ENCODE measurements at places on chromosomes 13 and 19.

- DNase-seq = no peak
These were observed 270.0 kb downstream of the SLITRK6 start for GRCh38 chr13:85529218-85529594.

- no peak for DNase-seq
These were observed 3.3 kb downstream of the TNFAIP8L1 start for GRCh38 chr19:4642625-4643024.

DNA sequence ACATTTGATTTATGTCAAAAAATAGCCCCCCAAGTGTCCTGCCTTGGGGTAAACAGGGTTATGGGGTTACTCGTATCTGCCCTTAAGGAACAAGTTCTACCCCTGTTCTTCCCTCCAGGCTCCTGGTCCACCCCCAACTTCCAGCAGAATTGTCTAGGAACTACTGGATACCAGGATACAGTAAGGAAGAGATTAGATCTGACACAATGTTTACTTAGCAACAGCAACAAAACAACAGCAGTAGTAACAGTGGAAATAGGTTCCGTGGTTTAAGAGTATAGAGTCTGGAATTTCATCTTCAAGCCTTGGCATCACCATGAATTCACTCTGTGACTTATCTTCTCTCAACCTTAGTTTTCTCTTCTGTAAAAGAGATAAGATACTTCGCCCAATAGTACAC lies 1.7 kb upstream of the FAM98C start:
- DNase-seq = no peak

DNA sequence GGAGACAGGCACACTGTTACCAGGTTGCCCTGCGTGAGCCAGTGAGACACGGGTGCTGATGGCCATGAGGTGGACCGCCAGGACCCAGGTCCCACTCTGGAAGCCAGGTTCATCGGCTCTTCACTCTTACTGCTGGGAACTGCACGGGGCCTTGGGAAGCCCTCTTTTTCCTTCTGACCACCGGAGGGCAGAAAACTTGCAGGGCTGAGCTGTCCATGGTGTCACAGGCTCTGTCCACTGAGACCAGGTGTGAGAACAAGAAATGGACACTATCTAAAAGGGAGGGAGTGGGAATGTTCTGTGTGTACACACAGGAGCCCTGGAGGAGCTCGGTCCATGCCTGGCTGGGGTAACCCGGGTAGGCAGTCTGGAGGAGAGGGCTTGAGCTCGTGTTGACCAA lies 93.4 kb downstream of the UQCRFS1 start:
- DNase-seq = no peak

- no peak for DNase-seq
These were observed 105.9 kb downstream of the AKAP11 start for GRCh38 chr13:42377640-42378382.

DNA sequence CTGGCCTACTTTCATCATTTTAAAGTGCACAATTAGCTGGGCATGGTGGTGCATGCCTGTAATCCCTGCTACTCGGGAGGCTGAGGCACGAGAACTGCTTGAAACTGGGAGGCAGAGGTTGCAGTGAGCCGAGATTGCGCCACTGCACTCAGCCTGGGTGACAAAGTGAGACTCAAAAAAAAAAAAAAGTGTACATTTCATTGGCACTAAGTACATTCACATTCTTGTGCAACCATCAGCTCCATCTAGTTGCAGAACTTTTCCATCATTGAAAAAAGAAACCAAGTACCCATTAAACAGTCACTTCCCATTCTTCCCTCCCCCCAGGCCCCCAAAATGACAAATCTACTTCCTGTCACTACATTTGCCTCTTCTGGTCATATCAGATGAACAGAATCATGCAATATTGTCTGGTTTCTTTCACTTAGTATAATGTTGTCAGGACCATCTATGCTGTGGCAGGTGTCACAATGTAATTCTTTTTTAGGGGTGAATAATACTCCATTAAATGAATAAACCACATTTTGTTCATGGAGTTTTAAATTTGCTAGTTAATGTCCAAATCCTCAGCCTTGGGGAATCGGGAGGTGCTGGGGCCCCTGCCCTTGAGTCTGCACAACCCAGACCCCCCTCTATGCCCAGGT lies 7.4 kb upstream of the SIGLEC11 start:
- DNase-seq = no peak

DNA sequence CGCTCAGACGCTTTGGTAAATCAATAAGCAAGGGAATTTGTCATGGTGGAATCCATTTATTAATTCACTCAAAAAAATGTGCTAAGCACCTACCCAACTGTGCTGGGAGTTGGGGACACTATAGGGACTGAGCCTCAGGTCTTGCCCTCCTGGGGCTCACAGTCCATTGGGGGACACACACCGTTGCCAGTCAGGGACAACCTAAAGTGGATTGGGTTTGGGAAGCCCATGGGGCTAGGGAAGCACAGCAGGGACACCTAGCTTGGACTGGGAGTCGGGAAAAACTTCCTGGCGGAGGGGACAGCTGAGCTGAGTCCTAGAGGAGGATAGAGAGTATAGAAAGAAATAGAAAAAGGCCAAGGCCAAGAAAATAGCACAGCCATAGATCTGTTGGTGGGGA lies 8.5 kb downstream of the FOSB start:
- no peak for DNase-seq

DNA sequence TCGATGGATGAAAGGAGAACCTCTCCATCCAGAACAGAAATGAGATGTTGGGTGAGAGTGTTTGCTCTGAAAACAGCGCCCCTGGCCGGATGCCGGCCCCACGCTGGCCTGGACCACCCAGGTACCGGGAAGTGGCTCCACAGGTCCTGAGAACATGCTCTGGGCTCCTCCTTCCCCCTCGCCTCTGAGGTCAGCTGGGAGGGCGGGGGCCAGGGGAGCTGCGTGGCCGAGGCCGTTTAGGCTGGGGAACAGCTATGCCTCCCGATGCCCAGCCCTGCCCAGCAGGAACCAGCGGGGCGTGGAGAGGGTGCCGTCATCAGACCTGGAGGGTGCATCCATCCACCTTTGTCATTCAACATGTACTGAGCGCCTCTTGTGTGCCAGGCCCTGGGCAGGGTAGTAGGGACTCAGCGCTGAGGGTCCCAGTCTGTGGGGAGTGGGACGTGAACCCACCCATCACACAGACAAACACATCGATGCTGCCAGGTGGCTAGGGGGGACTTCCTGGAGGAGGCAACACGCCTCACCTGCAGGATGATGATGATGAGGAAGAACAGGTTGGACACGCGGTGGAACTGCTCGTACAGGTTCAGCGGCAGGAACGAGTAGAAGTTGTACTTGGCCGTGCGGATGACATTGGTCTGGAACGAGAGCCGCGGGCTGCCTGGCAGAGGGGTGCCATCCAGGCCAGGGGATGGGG lies 4.2 kb downstream of the ATP8B3 start:
- DNase-seq = no peak

- no peak for DNase-seq
These were observed 1.6 kb downstream of the MIDN start for GRCh38 chr19:1249990-1250436.

DNA sequence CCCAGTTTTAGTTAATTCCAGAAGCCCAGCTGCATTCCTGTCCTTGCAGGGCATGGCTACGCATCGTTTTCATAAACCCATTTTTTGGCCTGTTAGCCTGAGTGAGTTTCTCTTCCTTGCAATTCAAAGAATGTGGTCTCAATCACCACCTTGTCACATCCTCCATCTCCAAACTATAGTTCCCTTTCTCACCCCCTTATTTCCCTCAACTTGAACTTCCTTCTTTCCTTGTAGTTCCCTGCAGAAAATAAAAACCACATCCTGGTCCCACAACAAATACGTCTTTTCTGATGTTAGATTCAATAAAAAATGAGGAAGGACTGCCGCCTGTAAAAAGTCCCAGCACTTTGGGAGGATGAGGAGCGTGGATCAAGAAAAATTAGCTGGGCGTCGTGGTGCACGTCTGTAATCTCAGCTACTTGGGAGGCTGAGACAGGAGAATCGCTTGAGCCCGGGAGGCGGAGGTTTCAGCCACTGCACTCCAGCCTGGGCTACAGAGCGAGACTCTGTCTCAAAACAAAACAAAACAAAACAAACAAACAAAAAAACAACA lies 13.2 kb downstream of the ADGRE3 start:
- DNase-seq = no peak

DNA sequence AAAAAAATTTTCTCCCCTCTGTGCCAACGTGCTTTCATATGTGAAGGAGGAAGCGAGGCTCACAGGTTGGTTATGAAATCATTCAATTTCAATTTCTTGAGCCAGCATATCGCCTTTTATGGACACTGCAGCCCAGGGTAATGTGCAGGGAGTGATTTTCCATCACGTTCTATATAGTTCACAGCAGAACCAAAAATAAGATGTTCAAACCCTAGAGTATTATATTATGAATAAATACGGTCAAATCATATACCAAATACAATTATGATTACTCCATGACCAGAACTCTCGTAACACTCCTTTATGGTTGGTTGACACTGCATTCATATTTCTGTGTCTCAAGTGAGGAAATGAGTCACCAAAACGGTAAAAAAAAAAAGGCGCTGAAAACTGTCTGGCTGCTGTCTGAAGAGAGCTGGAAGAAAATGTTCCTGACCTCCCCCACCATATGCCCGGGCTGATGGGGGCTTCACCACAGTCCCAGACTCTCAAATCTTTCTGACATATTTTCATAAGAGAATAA lies 75.8 kb upstream of the UBAC2 start:
- DNase-seq = no peak

DNA sequence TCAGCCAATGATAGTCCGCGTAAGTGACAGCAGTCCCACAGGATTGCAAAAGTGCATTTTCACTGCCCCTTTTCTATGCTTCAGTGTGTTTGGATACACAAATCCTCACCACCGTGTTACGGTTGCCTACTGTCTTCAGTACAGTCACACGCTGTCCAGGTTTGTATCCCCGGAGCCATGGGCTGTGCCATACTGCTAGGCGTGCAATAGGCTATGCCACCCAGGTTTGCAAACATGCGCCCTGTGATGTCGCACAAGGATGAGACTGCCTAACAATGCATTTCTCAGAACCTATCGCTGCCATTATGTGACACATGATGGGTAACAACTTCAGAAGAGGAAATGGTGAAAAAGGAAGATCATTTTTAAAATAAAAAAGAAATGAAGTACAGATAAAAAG lies 16.8 kb upstream of the ADPRHL1 start:
- no peak for DNase-seq

DNA sequence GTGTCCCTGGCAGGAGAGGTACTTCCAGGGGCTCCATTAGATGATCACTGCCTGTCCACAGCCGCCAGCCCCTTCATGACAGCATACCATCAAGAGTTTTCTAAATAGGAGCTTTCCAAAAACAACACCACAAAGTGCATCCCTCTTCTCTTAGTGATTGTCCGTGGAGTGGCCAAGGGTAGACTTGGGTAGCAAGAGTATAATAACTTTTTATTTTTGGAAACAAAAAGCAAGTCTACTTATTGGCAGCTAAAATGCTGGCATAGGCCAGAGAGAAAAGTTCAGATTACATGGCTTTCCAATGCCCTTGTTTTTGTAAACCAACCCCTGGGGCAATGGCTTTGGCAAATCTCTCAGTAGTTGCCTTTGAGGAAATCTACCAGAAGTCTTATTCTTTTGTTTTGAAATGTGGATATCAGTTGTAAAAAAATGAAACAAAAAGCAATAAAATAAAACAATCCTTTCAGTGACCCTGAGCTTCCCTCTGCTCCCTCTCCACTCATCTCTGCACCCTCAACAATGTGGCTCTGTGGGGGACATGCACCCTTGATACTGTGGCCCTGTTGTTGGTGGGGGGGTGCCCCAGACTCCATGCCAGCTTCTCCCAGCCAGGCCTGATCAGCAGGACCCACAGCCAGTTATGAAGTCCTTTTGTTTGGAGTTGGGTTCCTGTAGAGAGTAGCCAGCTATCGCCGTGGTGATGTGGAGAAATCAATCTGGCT lies 294.1 kb downstream of the DLEU7 start:
- DNase-seq = no peak

GRCh38 chr13:32432856-32433255 lies 4.9 kb upstream of the N4BP2L1 start:
- DNase-seq = no peak

GRCh38 chr13:32200741-32201140 lies 114.4 kb downstream of the ZAR1L start:
- no peak for DNase-seq

- DNase-seq = no peak
These were observed 143.3 kb downstream of the LMO7 start for GRCh38 chr13:75779393-75779792.

GRCh38 chr19:4695224-4695731 lies 25.1 kb upstream of the MYDGF start:
- DNase-seq = no peak

DNA sequence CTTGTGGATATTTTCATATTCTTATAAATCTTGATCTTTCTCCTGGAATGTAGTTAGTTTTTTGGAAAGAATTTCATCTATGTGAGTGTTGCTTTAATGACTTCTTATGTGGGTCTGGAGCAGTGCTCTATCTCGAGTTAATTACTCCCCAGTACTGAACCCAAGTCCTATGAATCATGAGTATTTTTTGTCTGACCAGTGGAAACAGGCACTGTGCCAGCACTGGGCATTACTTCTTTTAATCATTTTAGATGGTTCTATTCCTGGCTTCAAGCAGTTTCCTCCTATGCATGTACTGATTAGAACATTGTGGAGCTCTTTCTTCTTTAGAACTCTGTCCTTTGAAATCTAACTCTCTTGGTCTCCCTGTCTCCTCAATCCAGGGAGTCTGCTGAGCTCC lies 466.3 kb downstream of the PCDH17 start:
- no peak for DNase-seq

DNA sequence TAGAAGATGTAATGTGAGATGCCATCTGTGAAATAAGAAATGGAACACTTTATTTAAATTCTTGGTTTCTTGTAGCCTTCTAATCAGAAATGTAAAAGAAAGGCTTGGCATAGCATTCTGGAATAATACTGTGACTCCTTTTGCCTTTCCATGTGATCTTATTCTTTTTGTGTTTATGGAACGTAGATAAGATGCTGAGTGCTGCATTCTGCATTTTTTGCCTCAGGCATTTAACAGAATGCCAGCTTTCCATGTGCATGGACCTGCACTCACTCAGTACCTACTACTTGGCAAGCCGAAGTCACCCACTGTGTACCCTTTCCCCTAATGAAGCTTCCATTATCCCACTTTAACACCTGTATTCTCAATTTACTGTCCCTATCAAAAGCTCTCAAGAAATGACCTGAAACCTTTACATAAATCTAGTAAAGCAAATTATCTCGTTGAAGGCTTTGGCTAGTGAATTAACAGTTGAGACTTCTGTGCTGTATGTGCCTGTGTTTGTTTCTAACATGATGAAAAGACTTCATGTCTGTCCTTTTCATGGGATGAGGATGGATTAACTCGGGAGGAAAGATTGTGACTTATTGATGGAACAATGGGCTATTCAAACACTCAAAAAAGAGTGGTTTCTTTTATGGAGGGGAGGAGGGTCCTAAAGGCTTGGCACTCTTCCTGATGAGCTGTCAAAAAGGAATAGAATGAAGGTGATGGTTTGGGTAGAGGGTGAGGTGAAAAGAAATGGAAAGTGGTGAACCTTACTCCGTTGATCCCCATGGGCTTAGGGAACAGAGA lies 44.7 kb upstream of the FRY start:
- no peak for DNase-seq

GRCh38 chr13:23899555-23899954 lies 2.3 kb upstream of the C1QTNF9B start:
- DNase-seq = no peak
